ENCODE measurements at places on chromosomes 11 and 22.

- no peak for DNase-seq
Observed at GRCh38 chr22:44131412-44131811, 49.3 kb upstream of the PARVG start.

- DNase-seq = no peak
Observed at GRCh38 chr22:36768616-36769015, 7.3 kb downstream of the IFT27 start.

DNA sequence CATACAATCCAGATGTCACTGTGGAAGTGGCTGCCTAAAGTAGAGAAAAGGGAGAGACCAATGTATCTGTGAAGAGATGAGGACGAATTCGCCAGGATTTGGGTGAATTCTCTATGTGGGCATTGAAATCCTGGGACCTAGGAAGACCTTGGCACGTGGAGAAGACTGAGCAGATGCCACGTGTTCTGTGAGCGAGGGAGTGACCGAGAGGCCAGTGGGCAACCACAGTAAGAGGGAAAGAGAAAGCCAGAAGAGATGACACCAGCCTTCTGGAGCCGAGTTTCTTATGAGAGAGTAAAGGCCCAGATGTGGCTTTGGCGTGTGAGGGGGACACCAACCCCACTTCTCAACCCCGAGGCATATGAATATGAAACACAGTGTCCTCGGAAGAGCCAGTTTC is 228.1 kb downstream of the BUD13 start:
- DNase-seq = no peak

DNA sequence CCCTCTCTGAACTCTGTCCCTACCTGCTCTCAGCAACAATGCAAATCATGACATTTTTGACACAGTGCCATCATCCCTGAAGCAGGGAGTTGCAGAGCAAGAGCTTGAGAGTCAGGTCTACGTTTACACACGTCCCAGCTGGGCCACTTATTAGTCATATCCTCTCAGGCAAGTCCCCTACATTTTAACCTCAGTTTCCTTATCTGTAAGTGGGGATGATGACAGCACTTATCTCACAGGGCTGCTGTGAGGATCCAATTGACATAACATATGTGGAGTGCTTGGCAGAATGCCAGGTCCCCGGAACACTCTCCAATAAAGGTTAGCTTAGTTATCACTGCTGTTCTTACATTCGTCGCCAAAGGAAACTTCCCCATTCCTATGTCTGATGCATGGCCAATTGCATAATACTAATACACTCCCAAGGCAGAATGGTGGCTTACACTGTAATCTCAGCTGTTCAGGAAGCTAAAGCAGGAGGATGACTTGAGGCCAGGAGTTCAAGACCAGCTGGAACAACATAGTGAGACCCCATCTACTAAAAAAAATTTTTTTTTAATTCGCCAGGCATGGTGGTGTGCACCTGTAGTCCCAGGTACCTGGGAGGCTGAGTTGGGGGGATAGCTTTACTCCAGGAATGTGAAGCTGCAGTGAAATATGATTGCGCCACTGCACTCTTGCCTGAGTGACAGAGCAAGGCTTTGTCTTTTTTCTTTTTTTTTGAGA is 16.6 kb downstream of the ASCC2 start:
- no peak for DNase-seq

DNA sequence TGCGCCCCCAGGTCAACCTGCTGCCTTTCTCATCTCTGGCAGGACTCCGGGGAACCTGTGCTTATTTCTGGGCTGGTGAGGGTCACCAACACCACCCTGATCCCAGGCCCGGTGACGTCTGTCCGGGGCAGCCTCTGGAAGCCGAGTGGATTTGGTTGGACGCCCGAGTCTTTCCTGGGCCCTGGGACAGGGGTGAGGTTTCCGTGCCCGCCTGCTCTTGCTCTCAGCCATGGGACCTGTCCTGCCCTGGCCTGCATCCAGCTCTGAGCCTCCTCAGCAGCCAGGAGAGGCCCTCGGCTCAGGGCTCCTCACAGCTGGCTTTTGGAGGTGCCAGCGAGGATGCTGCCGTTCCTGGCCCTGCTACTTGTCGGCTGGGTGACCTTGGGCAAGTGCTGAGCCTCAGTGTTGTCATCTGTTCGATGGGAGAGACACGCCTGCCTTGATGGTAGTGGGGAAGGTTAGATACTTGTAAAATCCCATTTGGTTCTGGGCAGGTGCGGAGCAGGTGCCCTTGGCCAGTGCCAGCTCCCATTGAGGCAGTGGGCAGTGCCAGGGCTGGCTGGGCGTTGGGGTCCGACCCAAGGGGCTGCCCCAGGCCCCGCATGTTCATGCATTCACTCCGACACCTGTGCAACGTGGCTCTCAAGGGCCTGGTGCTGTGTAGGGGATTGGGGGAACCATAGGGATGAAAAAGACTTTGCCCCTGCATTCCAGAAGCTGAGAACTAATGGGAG is 58.9 kb upstream of the THY1 start:
- no peak for DNase-seq

DNA sequence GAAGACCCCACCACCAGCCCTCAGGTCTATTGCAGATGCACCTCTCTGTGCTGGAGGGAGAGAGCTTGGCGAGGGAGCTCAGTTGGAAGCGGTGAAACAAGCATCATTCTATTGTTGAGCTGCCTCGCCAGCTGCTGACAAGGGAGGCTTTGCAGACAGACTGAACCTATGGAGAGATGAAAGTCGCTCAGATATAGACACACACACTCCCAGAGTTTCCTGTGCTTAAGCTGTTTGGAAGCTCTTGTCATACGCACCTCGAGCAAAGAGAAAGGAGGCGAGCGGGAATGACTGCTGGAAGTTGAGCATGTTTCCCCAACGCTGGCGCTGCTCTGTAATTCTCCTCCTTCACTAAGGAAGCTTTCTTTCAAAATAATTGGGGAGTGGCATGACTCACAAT is 126.1 kb downstream of the TRIM29 start:
- DNase-seq = no peak

DNA sequence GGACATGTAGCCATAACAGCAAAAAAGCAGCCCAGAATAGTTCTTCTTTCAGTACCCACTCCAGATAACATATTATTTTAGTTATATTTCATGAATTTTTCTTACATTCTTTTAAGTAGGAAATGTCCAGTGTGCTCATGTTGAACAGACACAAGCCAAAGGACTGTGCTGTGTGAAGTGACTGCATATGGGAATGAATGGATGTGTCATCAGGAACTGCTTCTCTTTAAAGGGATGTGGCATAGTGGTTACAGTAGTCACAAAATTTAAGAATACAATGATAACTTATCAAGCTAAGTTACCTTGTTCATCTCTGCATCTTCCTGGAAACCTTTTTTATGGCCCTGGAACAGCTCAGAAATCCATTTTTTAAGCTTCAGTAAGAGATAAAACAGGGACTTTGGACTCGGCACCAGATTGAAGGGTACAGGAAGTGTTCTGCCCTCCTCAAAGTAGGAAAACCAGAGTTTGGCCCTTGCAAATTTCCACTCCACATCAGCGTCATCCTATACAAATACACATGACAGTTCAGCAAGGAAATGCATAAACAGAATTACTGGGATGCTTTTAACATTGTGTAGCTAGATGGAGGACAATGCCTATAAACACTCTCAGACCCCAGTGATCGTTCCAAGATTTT is 112.8 kb downstream of the TRPC6 start:
- DNase-seq = no peak

DNA sequence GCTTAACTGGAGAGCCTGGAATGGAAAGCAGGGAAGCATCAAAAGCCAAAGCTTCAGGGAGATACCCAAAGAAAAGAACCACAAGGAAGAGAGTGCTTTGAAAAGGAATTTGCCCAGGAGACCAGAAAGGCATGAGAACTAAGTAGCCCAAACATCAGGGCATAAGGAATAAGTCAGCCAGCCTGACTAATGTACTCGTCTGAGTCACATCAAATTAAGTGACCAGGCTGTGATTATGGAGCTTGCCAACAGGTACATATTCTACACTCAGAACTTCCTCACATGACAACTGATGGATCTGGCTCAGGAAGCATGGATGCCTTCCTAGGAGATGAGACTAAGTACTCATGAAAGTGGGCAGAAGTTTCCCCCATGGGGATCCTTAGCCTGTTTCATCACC is 366.7 kb downstream of the BUD13 start:
- no peak for DNase-seq

DNA sequence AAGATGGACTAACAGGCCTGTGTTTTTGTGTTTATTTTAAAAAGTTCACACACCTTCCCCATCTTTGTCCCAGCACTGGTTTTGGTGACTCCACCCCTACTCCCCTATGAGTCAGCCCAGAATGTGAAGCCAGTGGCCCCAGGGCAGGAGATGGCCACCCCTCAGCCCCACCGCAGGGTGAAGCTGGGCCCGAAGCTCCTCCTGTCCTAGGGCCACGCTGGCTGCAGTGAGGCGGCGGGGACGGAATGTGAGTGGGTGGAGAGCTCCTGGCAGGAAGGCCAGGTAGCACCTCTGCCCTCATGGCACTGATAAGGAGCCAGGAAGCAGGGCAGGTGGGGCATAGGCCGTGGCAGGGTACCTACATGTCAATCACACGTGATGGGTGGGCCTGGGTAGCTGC is 39.9 kb downstream of the SGSM3 start:
- DNase-seq = no peak

- no peak for DNase-seq
Observed at GRCh38 chr22:46684706-46685105, 53.3 kb downstream of the CERK start.

GRCh38 chr11:13135385-13136271 is 126.5 kb downstream of the RASSF10 start:
- DNase-seq = no peak

DNA sequence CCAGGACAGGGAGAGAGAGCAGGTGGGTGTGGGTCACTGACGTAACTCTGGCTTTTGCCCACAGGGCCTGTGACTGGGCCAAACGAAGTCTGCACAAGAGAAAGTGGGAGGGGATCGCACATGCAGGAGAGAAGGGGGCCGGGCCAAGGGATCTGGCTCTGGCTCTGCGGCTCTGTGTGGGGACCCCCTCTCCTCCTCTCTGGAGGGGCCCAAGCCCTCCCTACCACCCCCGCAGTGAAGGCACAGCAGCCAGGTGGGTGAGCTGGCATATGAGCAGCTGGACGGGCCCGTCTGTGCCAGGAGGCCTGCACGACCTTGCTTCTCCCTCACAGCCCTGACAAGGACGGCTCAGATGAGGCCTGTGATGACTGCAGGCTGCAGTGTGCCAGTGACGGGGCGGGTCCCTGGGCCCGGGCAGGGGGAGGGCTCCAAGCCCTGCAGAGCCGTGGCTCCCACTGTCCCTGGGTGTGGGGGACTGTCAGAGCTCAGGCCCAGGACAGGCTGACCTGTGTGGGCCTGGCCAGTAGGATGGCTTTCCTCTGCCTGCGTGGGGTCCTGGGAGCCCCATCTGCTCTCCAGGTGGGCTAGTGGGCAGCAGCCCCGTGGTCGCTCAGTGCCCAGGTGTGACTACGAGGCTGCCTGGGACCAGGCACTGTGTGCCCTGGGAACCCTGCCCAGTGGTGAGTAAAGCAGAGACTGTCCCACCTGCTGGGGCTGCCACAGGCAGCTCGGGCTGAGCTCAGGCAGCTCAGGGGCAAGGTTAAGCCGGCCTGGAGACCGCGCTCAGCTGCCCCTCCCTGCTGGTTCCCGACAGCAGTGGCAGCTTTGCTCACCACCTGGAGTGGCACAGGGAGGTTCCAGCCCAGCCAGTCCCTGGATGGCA is 22.2 kb downstream of the MRGPRG start:
- DNase-seq = no peak

DNA sequence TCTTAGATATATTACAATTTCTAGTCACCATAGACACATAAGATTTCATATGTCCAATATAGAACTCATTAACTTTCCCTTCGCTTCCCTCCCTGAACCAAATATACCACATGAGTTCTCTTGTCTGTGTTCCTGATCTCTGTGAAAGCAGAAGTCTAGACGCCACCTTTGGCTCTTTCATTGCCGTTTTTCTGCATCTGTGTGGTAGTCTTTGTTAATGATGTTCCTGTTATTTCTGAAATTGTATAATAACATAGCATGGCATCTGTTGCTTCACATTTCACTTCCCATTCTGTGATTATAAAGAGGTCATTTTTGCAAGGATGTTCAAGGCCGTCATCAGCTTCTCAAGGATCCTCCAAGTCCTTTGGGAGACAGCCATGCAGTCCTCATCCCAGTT is 58.5 kb downstream of the NCAM1 start:
- DNase-seq = no peak

DNA sequence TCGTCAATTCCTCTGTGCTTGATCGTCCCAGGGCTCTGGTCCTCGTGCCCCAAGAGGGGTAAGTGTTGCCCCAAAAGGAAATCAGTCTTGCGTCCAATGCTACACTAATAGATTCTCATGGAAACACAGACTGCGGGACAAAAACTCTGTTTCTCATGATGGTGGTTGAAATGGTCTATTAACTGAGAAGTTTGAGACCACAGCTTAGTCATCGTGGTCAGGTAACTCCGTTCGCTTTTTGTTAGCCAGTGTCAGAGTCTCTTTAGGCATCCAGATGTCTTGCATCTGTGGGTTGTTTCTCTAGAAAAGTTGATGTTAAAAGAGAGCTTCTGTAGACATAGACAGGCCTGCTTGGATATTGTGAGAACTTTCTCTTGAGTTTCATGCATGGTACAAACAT is 104.6 kb upstream of the SORL1-AS1 start:
- no peak for DNase-seq

GRCh38 chr11:96292291-96293010 is 50.5 kb downstream of the MAML2 start:
- no peak for DNase-seq

- no peak for DNase-seq
Observed at GRCh38 chr11:67691149-67691548, 16.7 kb upstream of the ALDH3B2 start.

DNA sequence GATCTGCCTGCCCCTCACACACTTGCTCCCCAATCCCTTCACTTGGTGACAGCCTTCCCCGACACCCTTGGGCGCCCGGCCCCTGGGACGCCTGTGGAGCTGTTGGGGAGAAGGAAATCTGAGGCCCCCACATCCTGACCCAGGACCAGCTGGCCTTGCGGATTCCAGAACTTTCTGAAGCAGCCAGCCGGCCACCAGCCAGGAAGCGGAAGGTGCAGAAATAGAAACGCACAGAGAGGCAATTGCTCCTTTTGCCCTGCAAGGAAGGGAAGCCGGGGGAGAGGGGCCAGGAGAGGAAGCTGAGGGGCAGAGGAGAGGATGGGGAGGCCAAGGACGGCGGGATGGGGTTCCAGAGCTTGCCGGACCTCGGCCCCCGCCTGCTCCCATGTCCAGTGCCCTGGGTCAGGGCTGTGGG is 66.7 kb upstream of the LINC01488 start:
- DNase-seq = no peak

GRCh38 chr22:24997023-24997422 is 44.5 kb downstream of the KIAA1671 start:
- DNase-seq = no peak

GRCh38 chr11:47983464-47984397 is 3.4 kb downstream of the PTPRJ start:
- no peak for DNase-seq

- DNase-seq = no peak
Observed at GRCh38 chr22:19052941-19053541, 69.2 kb downstream of the DGCR2 start.

- DNase-seq = no peak
Observed at GRCh38 chr11:32861850-32862577, 30.6 kb upstream of the QSER1 start.

DNA sequence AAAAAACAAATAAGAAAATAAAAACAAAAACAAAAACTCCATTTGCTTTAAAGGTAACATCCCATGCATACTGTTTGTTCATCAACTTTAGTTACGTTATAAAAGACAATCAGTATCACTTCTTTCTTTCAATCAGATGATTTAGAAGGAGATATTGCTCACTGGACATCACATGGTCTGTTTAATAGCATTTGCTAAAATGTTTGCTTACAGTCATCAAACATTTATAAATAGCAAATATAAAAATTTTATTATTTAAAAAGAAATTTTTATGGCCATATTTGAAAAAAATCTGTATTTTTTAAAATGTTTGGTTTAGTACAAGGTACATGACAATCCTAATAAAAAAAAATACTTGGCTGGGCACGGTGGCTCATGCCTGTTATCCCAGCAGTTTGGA is 22.6 kb downstream of the MMP26 start:
- DNase-seq = no peak
